Activated CD4-positive, CD25-positive, alpha-beta regulatory T cell treated with anti-CD3 and anti-CD28 coated beads, Interleukin-2, amount 50 U/mL, for 24 hours (primary cell): ENCODE measurements at places on chromosomes 5 and 9.

DNA sequence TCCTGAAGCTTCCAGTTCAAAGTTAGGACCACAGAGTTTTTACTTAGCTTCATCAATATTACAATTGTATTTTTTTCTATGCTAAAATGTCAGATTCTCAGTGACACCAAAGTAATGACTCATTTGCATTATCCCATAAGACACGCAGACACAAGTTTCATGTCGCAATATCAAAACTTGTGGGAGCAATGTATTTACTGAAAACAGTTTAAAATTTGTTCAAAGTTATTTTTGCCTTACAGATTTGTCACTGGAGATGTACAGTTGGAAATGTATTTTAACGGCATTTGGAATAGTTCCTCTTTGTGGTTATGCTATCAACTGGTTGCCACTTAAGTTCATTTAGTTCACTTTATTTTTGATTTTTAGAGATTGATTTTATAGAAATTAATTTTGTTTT is 36.2 kb upstream of the DAP start:
- ATAC-seq = no peak

DNA sequence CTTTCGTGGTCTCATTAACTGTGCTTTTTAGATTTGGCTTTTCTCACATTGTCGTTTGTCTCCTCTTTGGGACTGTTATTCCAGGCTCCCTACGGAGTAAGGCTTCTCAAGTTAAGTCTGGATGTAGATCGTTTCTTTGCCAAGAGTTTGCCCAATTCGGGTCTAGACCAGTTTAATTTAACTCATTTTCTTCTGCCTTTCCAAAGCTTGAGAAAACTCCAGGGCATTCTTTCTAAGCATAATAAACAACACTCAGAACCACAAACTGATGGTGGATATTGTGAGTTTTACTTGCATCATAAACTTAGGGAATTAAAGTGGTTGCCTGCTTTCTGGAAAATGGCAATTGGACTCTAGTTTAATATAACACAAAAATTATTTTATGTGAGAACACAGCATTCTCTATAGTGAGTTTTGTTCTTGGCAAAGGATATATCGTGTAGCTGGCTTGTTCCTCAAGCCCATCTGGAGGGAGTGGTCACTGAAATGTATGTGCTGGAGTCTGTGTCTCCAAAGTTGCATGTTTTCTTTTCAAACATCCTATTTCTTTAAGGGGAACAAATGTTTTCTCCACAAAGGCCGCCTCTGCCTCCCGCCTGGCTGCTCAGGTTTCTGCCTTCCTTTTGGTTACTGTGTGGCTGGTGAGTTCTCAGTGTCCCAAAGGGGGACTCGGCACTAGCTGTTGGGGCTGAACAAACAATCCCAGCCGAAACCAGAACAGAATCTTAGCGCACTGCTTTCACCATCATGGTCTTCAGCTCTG is 211.3 kb upstream of the FBN2 start:
- no peak for ATAC-seq

DNA sequence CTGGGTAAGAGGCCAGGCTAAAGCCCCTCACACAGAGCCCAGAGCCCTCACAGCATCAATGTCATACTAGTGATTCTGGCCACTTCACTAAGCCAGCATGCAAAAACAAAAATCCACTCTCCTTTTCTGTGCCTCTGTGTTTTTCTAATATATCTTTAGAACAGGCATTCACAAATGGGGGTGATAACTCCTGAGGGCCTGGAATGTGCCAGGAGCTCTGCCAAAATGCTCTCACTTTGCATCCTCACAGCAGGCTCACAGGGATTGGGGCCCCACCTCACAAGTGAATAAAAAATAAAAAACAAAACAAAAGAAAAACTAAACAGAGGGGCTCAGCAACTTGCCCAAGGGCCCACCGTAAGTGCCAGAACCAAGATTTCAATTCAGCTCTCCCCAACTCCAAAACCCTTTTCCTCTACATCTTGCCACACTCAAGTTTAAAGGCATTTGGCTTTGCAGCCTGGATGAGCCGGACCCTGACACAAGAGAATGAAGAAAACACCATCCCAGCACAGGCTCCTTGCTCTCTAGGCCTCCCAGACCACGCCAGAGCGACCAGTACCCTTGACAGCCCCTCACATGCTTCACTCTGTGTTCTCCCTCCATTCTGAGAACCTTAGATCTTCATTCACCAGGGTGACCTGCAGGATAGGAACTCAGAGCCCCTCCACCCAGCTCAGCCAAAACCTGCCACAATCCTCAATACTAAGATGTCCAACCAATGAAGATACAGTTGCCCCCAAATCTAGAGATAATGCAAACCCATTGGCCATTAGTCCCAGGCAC is 51.3 kb downstream of the SAXO1 start:
- ATAC-seq = no peak

GRCh38 chr5:151469992-151470391 is 22.6 kb downstream of the SLC36A1 start:
- ATAC-seq = no peak

GRCh38 chr9:12916042-12916441 is 141.2 kb downstream of the LURAP1L start:
- ATAC-seq = no peak

- no peak for ATAC-seq
These were observed 373.1 kb downstream of the MAT2B start for GRCh38 chr5:163878490-163878889.

DNA sequence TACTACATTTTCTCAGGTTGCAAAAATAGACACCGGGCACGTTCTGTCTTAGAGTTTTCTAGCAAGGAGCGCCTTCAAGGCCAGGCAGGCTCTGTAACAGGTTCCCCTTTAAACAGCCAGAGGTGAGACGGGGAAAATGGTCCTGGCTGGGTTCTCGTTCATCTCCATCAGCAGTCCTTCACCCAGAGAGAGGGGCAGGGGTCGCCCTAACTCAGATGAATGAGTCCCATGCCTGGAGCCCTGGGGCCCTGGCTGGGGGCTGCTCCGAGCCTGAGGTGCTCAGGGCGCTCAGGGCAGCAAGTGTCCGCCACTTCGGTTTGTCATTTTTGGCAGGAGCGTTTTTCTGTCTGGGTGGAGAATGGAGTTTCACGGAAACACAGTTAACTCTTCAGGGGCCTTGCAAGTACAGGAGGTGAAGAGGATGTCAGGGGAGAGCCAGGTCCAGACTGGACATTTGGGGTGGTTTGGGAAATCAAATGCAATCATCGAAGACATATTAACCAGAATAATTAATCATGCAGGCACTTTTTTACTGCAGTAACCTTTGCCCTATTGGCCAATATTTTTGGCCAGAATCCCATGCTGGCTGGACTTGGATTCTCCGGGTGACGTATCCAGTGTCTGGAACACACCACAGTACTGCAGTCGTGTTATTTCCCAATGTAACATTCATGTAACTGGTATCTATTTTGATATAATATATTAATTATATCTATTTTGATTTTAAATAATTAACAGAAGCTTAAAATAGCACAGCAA is 2.9 kb downstream of the NTNG2 start:
- no peak for ATAC-seq

DNA sequence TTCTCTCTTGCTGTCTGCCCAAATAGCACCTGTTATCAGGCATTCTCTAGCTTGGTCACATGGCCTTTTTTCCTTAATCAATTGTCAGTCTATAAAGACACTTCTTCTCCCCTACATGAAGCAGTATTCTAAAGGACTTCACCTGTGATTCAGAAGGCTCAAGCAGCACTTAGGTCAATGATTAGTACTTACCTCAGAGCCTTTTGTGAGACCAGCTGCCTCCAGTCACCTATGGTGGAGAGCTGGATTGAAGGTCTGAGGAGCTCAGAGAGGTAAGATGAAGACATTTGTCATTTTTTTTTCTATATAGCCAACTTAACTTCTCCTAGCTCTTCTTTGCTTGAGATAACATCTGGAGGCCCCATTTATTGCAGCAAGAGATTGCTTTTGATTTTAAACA is 278.3 kb upstream of the PCSK5 start:
- ATAC-seq = no peak

DNA sequence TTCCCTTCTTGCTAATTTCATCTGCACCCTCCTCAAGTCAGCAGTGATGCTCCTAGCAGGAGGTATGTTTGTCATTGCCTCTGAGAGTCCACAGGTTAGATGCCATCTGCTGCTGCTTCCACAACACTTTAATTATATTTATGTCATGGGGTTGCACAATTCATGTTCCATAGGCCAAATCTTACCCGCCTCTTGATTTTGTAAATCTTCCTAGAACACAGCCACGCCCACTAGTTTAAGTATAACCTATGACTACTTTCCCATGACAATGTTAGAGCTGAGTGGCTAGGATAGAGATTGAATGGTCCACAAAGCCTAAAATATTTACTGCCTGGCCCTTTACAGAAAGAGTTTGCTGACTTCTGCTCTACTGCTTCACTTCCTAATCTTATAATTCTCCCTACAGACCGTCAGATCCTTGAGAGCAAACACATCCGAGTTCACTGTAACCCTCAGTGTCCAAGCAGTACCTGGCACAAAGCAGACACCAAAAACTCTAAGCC is 21.1 kb downstream of the LIFR start:
- no peak for ATAC-seq

DNA sequence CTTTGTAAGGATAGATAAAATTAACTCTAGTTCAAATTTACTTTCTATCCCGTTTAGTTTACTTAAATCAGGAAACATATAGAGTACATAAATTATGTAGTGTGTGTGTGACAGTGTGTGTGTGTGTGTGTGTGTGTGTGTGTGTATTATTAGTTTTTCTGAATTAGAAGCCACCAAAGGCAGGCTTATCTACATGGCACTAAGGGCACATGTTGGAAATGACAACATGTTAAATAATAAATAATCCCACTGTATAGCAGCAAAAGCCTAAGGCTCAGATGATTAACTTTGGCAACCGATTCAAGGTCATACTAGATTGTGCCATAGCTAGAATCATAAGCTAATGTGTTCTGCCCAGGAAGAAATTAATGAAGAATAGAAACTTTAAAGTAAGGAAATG is 54.6 kb downstream of the MEGF9 start:
- no peak for ATAC-seq

DNA sequence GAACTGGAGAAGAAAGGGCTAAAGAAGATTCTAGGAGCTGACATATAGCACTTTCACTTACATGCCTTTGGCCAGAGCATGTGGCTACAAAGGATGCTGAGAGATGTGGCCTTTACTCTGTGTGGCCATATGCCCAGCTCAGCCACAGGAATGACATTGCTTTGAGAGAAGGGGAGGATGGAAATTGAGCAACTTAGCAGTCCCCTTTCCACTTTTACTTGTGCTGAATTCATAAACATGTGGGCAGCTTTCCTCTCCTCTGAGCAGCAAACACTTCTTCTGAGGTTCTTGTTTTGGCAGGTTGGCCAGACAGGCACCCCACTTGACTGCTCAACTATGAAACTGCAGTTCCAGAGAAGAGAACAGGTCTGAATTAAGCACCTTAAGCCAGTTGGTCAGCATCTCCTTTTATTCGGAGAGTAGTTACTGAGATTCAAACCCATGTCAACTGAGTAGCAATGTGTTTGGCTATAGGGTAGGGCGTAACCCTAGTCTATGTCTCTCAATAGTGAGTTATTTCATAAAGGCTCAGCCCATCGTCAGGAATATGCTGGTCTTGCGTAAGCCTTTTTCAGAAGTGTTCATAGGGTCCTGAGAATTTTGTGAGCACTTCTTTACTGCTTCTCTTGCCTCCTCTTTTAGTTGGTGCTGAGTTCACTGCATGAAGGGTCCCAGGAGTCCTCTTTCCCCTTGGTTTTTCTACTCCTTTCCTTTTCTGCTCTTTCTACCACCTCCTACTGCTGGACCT is 134.5 kb downstream of the PALM2AKAP2 start:
- ATAC-seq = no peak

- no peak for ATAC-seq
These were observed 38.5 kb downstream of the TTC1 start for GRCh38 chr5:160047423-160047822.

GRCh38 chr5:173752653-173753052 is 135.5 kb upstream of the CPEB4 start:
- no peak for ATAC-seq

DNA sequence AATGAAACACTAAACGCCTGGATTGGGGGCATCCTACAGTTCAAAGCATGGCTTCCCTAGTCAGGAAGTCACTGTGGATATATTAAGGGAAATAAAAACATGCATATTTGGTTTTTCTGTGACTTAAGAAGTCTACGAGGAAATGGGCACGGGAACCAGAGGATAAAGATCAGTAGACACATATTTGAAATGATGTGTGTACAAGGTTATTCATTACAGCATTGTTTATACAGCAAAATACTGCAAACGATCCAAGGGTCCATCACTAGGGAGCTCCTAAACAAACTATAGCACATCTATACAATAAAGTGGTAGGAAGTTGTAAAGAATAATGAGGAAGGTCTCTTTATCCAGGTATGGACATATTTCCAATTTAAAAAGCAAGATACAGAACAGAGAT is 71.8 kb downstream of the EFNA5 start:
- ATAC-seq = no peak

DNA sequence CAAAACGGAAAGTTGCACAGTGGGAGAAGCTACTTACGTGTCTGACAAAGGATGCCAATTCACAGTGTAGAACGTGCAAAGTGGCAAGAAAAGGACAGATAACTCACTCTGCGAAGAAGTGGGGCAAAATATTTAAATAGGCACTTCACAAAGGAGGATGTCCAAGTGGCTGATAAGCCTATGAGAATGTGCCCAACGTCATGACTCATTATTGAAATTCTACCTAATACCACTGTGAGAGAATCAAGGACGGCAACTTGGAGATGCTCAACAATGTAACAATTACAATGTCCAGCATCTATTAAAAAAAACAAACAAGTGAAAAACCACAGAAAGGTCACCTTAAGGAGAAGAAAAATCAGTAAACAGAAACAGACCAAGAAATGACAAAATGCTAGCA is 59.0 kb downstream of the NACC2 start:
- ATAC-seq = no peak

DNA sequence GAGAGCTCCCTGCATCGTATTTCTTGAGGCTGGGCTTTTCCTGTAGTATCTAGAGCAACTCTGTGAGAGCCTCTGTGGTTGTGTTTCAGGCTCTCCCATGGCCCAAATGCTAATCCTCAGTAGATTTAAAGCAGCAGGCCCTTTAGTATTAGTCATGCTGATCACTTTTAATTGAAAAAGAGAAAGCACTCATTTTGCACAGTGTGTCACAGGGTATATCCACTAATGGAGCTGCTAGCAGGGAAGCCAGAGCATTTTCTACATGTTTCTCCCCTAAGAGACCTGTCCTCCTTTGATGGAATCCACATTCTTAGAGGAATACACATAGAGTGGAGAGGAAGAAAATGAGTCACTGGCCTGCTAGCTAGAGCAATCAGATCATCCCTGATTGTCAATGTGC is 348.5 kb downstream of the TMEM232 start:
- no peak for ATAC-seq
